ENCODE measurements at places on chromosomes 6 and 20.

DNA sequence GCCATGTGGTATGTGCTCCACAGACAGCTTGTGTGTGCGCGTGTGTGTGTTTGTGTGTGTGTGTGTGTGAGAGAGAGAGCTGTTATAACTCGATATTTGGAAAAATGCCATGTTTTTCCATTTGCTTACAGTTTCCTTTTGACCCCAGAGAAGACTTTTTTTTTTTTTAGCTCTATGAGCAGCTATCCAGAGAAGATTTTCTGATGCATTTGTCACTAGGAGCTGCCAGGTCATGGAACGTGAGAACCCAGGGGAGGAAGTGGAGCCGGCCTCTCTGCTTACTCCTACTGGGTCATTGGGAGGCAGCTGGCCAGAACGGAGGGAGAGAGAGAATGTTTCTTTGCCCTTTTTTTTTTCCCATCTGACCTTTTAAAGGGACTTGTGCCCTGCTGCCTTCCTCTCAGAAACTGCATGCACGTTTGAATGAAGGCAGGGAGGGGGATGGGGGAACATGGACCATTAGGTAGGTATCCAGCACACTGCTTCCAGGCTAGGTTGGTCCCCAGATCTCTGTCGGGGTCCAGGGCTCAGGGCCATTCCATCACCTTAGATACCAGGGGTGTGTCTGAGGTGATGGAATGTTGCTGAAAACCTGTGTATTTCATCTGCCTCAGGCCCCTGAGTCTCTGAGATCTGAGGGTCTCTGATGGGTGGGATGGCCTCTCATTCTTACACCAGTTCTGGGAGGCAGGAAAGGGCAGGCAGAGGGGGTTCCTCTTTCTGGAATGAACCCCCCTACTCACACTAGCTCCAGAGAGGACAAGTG, 11.2 kb upstream of the MRPS18A start:
- DNase-seq: no peak

- DNase-seq: no peak
These were observed 51.4 kb downstream of the CD40 start for GRCh38 chr20:46169245-46170171.

DNA sequence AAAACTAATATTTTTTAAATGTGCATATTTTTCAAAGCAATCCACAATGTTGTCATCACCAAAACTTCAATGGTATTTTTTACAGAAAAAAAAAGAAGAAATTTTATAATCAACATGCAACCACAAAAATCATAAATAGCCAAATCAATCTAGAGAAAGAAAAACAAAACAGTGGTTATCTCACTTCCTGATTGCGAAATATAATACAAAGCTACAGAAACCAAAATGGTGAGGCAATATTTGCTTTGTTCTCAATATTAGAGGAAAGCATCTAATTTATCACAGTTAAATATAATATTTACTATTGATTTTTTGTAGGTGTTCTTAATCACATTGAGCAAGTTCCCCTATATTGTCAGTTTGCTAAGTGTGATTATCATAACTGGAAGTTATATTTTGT, 720.7 kb upstream of the ADGRB3 start:
- no peak for DNase-seq

DNA sequence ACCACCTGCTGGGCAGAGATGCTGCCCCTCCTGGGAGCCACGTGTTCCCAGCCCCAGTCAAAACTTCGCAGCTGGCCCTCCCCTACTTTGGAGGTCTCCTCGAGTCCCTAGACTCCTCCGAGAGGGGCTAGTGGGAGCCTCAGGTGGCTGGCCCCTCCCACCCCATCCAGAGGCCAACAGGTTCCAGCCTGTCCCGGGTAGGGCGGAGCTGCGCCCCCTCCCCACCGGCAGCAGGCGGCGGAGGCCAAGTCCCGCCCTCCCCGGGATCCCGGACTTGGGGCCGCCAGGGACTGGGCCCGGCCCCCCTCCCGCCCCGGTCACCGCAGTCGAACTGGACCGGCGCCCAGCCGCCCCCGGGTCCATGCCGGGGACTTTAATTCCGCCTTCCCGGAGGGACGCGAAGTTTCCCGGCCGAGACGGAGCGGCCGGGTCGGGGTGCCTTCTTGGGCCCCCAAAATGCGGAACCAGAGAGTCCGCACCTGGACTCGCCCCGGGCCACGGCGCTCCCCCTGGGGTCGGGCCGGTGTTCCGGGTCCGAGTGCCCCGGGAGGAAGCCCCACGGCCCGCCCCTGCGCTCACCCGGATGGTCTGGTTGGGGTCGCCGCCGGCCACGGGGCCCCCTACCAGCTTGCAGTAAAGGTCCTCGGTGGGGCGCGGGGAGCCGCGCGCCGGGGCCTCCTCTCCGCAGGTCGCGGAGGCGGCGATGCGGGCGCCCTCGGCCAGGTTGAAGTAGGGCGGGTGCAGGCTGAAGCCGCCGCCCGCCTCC, 559 bp downstream of the LAMA5 start:
- DNase-seq: no peak

DNA sequence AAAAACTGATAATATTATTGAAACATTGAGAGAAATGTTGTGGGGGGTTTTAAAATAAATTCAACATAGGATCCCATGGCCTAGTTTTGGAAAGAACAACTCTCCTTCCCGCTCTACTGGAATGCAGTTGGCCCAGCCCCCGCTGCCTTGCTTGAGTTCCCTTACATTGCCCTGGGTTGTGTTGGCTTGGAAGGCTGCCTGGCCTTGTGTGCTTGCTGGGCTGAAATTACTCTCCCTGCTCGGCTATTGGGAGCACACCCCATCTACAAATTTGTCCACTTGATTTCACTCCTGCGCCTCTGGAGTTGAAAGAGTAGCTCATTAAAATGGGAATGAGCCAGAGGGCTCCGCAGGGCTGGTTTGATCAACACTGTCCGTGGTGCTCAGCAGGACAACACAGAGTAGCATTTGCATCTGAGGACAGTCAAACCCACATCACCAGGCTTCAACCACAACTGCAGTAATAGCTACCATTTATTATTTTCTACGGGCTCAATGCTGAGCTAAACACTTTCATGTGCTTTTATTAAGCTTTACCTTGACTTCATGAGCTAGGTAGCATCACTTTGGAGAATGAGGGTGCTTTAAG, 35.2 kb downstream of the DOK5 start:
- DNase-seq: peak; percentile 4

GRCh38 chr20:32737371-32738223, 5.7 kb downstream of the COMMD7 start:
- DNase-seq: no peak

DNA sequence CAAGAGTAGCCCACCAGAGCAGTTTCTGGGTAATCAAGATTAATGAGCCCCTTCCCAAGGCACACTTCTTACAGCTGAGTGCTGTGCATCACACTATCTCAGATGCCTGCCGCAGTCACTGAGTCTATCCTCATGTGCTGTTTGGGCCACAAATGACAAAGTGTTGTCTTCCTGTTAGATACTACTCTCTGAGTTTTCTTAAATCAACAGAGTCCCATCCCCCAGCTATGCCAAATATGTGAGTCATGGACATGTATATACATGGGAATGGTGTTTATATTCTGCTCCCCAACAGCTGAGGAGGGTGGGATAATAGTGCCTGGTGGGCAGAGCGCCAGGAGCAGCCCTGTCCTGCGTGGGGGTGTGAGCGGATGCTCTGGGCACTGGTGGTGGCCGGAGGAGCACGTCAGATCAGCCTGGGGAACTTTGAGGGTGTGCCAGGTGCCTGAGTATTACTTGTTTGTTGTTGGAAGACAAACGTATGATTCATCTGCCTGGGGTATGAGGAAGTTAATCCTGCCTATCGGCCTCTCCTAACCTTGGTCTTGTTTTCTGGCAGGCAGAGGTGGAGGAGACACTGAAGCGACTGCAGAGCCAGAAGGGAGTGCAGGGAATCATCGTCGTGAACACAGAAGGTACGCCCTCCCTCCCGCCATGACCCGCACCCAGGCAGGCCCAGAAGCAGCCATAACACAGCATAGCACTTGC, 9.6 kb downstream of the DYNLRB1 start:
- no peak for DNase-seq

- no peak for DNase-seq
These were observed at the start of gene RAB44 for GRCh38 chr6:36697481-36697903. RAB44 (plus strand) TSS chr6:36697826; CDS start chr6:36704236, 6,410 bp downstream.

- no peak for DNase-seq
These were observed 8.3 kb upstream of the TNXB start for GRCh38 chr6:32117461-32117860.

- no peak for DNase-seq
These were observed 1.9 kb upstream of the TMEM242 start for GRCh38 chr6:157325069-157325805.

GRCh38 chr6:68368845-68369244, 266.2 kb upstream of the ADGRB3 start:
- no peak for DNase-seq

GRCh38 chr6:158661156-158661685, 11.4 kb downstream of the SYTL3 start:
- no peak for DNase-seq

GRCh38 chr20:63767456-63767855, 27.9 kb downstream of the SLC2A4RG start:
- no peak for DNase-seq

DNA sequence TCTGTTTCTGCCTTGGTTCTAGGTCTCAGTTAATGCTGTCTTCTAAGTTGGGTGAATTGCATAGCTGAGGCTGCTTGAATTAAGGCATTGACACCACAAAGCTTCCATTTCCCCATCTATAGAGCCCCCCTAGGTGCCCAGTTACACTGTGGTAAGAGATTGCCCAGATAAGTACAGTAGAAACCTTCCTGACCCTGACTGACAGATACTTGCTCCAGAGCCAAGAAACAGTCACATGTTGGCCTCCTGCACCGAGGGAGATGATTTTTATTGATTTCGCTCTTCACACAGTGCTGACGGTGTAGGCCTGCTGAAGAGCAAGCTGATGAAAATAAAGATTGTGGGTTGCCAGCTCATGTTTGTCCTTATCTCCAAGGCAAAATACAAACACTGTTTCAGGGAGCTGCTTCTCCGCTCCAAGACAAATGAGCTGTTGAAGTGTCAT, 67.9 kb downstream of the TRMT11 start:
- no peak for DNase-seq

GRCh38 chr20:37309290-37309689, 19.8 kb downstream of the MANBAL start:
- no peak for DNase-seq

GRCh38 chr6:144488590-144488989, 203.5 kb downstream of the UTRN start:
- no peak for DNase-seq

GRCh38 chr6:37487591-37488380, 11.9 kb downstream of the CCDC167 start:
- no peak for DNase-seq

DNA sequence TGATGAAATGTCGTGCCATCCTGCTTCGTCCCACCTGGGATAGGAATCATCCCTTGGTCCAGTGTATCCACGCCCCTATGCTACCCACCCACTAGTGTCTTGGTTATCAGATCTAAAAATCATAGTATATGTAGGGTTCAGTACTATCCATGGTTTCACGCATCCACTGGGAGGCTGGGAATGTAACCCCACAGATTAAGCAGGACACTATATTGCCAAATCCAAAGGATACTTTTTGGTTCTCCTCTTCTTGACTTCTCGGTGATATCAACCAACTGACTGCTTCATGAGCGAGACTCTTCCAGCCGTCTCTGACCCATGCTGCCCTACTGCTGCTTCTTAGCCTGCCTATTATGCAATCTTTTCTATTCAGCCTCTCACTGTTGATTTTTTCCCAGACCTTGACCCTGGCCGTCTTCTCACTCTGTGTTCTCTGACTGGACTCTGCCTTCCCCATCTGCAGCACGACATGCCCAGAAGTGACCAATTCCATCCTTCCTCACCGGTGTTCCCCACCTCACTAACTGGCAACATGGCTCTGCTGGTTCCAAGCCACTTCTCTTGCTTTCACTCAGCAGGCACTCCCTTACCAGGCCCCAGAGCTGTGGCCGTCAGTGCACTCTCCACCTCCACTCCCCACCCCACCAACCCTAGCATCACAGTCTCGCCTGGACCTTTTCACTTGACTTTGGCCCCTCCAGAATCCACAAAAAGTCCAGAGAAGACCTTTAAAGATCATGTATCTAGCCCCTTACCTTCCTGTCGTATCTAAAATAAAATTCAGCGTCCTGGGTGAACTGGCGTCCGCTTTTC, 34.5 kb downstream of the GFRA4 start:
- DNase-seq: no peak

DNA sequence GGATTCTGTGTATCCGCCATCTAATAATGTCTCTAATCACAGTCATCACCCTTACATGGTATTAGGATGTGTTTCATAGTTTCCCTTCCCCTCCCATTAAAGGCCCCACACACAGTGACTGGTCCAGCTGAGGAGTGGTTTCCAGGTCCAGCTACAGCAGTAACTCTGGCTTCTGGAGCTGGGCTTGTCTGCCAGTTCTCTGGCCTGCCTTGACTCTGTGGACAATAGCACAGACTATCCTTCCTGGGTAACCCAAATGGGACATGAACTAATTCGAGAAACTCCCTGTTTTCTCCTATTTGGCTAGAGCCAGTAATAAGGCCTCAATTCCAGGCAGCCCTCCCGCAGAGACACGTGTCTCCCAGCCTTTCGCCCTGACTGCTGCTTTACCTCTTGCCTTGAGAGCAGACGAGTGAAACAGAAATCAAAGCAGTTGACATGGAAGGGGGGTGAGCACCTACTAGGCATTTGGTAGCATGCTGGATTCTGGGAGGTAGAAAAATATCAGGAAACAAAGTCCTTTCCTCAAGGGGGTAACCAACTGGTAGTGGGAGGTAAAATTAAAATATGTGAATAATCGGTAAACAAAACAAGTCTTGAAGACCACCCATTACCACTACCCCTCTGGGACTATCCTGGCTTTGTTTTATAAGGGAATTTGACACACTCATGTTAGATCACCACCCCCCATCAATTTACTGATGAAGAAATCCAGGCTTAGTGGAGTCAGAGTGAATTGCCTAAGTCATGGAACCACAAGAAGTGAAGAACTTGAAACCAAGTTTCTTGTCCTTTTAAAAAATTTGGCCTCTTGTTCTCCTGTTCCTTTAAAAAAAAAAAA, 1.2 kb downstream of the TRAF3IP2 start:
- DNase-seq: peak; percentile 27

- no peak for DNase-seq
These were observed 9.6 kb upstream of the SPDEF start for GRCh38 chr6:34565722-34566137.

GRCh38 chr20:31718952-31719643, 3.6 kb downstream of the BCL2L1 start:
- DNase-seq: no peak

DNA sequence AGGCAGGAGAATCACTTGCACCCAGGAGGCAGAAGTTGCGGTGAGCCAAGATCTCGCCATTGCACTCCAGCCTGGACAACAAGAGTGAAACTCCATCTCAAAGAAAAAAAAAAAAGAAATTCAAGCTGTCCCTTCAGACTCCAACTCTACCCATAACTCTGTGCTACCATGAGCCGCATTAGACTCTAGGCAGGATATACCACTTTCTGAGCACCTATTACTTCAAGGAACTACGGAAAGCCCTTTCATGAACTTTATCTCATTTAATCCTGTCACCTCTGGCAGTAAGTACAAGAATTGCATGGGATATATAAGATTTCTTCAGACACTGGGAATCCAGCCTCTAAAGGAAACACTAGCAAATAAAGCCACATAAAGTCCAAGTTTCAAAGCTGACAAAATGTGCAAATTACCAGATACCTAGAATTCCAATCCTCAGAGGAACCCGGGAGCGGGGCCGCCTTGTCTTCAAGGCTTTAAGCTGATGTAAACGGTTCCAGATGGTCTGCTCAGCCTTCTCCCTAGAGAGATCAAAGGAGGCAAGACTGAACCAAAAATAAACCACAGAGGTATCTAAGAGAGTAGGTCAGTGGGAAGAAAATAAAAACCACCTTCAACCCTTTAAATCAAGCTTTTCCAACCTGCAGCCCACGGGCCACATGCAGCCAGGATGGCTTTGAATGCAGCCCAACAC, 9.4 kb downstream of the CDK5RAP1 start:
- DNase-seq: no peak
